ENCODE measurements at places on chromosomes 12 and 14.

GRCh38 chr14:104473244-104473565 is 106.4 kb upstream of the C14orf180 start:
- no peak for DNase-seq

GRCh38 chr12:130614530-130614905 is 101.6 kb downstream of the RIMBP2 start:
- DNase-seq = no peak

- DNase-seq = no peak
These were observed at the start of gene TBPL2 for GRCh38 chr14:55440385-55440784. TSS of gene TBPL2 (minus strand) at chr14:55440616. CDS start at chr14:55440449, 167 bp downstream.

DNA sequence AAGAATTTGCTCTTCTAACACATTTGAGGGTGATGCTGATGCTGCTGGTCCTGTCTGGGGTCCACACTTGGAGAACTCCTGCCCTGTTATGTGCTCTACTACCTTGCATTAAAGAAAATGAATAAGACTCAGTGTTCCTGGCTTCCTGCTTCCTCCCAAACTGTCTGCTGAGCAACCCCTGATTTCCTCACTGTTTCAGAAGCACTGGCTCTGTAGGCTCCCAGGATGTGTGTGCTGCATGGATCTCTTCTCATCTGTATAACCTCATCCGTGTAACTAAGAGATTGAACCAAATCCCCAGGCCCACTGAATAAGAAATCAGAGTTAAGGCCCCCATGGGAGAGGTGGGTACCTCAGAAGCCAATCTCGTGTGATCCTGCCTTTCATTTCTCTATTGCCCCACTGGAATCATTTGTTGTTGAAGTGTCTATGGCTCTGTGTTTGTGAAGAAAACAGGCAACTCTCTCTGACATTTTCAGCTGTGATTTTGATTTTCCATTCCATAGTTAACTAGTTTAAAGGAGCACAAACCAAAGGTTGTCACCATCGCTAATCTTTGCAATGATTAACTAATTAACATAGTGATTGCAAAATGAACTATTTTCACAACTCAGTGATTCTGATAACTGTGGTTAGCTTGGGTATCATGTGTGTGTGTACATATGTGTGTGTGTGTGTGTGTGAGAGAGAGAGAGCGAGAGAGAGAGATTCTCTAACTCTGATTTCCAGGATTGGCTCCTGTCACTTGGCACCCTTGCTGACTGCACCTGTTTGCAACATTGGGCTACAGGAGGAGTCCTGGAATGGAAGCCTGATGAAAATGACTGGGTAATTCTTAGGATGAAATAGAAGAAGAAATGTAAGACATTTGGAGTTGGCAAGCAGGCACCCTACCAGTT is 196.2 kb downstream of the SLC38A4 start:
- no peak for DNase-seq

DNA sequence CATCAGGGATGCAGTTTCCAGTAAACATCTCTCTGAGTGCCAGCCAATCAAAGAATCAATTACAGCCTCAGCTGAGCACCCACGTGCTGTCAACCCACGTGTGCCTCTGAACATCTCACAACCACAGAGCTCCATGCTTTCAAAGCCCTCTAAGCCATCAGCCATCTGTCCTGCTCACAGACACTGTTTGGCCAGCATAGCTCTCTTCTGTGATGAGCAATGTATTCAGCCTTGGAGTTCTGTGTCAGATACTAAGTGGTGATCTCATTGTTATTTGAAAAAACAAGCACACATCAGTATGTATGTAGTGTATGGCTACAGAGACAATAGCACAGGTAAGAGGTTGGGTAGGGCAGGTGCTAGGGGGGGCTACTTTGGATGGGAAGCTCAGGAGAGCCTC is 94.3 kb downstream of the RGS6 start:
- no peak for DNase-seq

- no peak for DNase-seq
These were observed 30.1 kb downstream of the CLIP1 start for GRCh38 chr12:122392411-122392810.

DNA sequence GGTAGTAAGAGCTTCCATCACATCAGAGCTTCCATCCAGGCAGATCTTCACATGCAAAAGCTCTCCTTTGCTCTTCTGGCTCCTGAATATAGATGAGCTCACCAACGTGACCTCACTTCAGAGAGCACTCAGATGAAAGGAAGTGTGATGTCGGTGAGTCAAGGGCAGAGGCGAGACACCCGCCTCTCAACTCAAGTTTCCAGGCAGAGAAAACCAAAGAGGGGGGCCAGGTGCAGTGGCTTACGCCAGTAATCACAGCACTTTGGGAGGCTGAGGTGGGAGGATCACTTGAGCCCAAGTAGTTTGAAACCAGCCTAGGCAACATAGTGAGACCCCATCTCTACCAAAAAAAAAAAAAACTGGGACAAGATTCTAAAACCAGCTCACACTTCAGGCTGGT is 126.9 kb downstream of the DUSP6 start:
- peak; percentile 74 for DNase-seq

GRCh38 chr14:96217376-96217913 is 12.8 kb downstream of the BDKRB2 start:
- no peak for DNase-seq

DNA sequence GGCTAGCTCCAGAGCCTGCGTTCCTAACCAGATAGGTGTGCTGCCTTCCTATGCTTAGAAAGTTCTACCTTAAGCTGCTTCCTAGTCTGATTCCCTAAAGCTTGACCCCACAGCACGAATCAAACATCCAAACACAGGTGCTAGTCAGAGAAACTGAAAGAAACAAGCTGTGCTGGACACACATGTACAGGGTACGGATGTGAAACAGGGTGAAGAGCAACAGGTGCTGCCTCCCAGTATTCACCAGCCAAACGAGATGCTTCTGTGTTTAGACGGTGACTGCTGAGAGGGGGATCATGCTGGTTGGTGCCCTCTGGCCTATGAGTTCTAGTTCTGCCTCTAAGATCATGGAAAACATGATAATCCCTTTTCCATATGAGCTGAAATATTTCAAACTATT is 105.3 kb downstream of the GRIP1 start:
- DNase-seq = no peak

DNA sequence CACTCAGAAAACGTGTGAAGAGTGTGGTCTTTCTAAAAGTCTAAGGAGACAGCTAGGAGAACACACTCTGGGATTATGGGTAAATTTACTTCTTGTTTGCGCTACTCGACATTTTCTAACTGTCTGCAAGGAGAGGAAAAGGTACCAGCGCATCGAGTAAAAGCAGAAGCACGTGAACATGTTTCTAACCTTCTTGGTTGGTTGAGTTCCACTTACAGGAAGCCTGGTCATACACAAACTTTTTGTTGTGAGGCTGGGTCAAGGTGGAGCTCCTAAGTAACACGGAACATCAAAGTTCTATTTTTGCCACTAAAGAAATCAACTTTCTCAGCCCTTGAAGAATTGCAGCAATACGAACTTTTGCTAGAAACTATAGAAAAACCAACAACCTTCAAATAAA is 20.0 kb downstream of the ANKLE2 start:
- DNase-seq = no peak

DNA sequence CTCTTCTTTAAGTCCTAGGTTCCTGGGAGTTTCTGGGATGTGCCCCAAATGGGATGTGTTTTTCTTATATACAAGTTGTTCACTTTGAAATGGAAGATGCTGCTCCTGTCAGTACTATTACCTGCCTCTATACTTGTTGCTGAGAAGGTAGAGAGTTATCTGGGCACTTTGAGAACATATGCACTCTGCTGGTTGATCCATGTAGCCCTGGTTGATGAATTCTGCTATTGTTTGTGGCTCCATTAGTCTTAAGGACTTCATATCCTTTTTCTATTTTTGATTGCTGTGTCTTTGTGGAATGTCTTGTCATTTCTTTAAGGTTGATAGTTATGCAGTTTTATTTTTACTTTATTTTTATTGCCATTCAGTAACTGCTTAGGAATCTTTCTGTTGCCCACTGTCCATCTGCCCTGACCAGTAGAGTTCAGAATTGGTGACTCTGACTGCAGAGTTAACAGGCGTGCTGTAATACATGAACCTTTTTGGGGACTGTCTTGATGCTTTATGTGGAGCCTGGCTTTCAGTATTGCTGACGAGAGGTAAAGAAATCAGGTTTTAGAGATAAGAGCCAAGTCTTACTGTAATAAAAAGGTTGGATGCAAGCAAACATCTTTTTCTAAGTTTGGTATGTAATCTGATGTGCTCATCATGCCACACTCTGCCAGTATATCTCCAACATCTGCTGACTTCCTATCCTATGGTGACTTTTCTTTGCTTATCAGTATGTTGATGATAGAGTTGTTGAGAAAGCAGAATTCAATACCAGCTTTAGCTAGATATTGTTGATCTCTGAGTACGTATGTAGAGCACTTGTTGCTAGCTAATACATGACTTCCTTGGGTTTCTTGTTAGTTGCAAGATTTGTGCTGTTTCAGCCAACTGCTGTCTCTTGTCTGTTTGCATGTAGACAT is 1.6 kb downstream of the GMPR2 start:
- DNase-seq = no peak

DNA sequence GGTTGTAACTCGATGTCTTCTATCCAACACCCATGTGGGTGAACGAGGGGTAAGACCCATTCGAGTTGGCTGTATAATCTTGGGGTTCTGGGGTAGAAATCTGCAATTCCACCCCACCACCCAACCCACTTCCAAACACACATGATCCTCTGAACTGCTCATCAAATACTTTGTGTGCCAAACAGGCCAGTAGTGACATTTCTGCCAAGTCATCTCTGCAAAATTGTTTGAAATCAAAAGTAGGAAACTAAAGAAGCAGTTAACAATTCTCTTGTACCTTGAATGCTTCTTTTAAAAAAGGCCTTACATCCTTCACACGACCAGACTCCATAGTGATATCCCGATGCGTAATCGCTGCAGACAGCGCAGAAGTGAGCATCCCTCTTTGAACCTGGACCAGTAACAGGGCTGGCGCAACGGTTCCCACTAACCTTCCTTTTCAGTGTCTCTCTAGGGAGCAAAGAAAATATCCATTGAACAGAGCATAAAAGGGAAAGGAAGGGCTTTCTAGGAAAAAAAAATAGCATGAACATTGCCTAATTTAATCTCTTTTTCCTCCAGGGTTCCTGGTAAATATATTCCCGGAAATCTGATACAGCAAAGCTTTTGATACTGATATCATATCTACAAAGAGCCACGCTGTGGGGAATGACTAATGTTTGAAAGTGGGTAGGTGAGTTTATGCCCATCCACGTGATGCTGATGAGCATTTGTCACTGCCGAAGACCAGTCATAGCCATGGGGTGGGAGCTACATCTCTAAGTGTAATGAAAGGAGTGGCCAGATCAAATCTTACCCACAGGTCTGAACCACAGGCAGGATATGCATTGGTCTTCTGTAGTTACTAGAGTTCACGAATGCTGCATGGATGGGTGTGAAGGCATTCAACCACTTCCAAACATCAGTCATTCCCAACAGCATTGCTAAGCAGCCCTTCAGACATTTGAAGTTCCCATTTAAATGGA is 14.2 kb downstream of the ESR2 start:
- no peak for DNase-seq

DNA sequence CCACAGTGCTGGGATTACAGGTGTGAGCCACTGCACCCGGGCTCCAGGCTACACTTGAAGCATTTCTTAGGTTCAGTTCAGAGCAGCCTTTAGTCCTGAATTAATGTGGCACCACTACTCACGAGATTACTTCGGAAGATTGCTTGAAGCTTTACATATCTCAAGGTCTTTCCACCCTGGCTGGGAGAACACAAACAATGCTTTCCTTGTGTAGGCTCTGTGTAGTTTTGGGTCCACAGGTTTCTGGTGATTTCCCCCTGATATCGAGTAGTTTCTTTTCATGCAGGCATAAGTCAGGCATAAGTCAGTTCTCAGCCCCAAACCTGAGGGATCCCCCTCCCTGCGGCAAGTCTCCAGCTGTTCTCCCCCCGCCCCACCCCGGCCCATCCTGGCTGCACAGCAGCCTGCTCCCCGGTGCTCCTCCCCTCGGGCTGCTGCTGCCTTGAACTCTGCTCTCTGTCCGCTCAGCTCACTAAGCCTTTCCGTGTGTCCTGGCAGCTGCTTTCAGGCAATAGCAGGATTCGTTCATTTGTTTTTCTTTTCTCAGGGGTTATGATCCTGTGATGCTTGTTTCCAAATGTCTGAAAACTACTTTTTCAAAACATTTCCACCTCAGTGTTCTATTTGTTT is 417.7 kb downstream of the TMEM121 start:
- DNase-seq = no peak

All from posterior vena cava (tissue), 2 donors.